ENCODE measurements at places on chromosomes 3 and 15.

GRCh38 chr3:140756240-140757016 lies 78.6 kb downstream of the TRIM42 start:
- no peak for DNase-seq

DNA sequence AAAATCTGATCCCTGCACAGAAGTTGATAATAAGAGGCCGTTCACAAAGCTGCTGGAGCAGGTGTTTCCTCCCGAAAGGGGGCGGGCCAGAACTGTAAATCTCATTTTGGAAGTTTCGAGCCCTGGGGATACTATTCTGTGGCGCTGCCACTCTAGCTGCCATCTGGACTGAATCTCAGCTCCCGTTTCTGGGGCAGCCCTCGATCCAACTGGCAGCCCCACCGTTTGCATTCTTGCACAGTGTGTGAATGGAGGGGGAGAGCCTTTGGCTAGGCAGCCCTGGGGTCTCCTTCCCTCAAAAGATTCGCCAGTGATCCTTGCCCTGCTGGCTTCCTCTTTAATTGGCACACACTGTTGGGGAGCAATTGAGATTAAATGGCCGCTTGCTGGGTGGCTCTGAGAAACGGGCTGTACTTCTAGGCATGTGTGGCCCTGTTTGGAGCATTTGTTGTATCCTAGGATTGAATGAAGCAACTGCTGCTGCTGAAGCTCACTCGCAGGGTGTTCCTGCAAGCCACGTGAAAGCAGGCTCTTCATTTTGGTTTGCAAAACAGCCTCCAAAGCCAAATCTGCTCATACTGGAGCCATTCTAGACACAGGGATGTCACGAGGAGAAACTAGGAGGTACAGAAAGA lies 57.2 kb upstream of the TOPAZ1 start:
- no peak for DNase-seq

DNA sequence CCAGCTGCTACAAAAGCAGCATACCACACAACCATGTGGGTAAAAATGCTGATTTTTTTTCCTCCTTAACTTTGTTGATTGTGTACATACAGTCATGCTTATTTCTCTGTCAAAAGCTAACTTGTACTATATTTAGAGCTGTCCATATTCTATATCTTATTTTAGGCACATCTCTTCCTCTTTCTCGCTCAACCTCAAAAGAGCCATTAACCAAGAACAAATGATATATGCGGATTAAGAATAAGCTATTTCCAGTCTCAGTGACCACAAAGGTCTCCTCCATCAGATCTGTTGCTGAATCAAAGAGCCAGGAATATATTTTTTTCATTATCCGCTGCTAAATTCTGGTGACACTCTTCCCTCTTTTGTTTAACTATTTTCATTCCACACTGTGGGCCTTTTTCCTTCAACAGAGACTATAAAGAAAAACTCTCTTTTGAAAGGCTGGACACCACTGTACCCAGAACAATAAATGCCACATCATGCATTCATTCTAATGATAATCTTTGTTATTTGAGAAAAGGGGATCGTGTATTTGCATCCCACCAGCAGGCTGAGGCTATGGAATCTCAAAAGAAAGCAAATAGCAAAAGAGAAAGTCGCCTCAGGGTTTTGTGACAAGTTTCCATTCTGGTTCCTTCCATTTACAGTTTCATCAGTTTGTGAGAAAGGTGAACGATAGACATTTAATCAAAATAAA lies 8.0 kb downstream of the TMEM212 start:
- DNase-seq: no peak

DNA sequence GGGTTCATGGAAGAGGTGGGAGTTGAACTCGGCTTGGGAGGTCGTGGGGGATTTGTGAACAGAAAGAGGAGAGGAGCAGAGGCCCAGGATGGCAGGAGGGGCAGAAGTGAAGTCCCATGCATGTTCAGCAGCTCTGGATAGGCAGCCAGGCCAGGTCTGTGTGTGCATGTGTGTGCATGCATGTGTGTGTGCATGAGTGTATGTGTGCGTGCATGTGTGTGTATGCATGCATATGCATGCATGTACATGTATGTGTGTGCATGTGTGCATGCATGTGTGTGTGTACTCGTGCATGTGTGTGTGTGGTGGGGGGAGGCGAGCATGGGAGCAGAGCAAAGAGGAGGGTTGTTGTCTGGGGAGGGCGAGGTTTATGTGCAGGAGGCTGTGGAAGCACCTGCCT lies 178.4 kb downstream of the RPLP1 start:
- no peak for DNase-seq

GRCh38 chr3:194005930-194006501 lies 129.9 kb upstream of the HES1 start:
- no peak for DNase-seq

- DNase-seq: peak; percentile 75
These were observed 305.0 kb upstream of the C2CD4B start for GRCh38 chr15:62469874-62470688.

GRCh38 chr3:48684054-48684349 lies 1.7 kb downstream of the NCKIPSD start:
- DNase-seq: no peak

- DNase-seq: no peak
These were observed 30.1 kb upstream of the PLOD2 start for GRCh38 chr3:146191051-146191450.

DNA sequence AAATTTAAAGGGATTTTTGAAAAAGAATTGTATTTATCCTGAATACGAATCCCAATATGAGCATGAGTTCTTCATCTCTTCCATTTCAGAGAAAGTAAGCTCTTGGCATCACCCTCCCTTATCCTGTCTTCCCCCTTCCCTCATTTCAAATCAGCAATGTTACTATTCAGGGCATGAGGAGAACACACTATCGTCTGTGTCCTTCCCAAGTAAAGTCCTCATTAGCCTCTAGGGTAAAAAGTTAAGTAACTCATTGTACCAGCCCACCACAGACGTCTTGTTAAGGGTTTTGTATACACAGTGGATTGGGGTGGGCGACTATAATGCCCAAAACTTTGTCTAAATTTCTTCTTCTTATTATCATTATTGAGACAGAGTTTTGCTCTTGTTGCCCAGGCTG lies 14.8 kb downstream of the ARL6IP5 start:
- DNase-seq: no peak

DNA sequence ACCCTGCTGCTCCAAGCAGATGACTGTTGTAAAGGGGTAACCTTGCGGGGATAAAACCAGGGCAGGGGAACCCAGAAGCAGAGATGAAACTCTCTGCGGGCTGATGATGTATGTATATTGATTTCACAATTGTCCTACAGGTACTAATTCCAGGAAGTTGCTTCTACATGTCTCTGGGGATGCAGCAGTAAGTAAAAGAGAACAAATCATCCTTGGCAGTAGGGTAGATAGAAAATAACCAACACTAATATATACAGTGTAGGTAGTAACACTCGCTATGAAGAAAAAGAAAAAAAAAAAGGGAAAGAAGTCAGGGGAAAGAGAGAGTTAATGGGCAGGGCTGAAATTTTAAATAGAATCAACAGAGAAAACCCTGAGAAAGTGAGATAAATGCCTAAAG lies 50.2 kb downstream of the EPHA3 start:
- DNase-seq: no peak

GRCh38 chr3:17129556-17129955 lies 244.8 kb downstream of the PLCL2 start:
- DNase-seq: no peak

- DNase-seq: peak; percentile 82
These were observed 20.3 kb upstream of the ABTB1 start for GRCh38 chr3:127652246-127652995.

- peak; percentile 29 for DNase-seq
These were observed 177.5 kb upstream of the ICE2 start for GRCh38 chr15:60656481-60656880.

- peak; percentile 38 for DNase-seq
These were observed 60.6 kb upstream of the GOLGA8B start for GRCh38 chr15:34644061-34644460.

DNA sequence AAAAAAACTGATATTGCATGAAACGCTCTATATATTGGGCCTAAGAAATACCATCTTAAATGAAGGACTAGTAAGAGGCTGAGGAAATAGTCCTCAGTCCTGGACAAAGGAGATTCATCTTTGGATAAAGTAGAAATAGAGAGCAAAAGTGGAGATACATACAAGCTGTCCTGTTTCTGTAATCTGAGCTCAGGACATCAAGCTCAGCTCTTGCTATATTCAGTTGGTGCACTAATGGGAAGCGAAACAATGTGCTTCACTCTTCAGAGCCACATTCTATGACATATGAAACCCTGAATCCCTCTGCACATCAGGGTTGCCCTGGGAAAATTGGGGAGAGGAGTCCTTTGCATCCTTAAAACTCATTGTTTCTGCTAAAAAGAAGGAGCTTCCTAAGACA lies 290.7 kb downstream of the VPS13C start:
- DNase-seq: no peak

DNA sequence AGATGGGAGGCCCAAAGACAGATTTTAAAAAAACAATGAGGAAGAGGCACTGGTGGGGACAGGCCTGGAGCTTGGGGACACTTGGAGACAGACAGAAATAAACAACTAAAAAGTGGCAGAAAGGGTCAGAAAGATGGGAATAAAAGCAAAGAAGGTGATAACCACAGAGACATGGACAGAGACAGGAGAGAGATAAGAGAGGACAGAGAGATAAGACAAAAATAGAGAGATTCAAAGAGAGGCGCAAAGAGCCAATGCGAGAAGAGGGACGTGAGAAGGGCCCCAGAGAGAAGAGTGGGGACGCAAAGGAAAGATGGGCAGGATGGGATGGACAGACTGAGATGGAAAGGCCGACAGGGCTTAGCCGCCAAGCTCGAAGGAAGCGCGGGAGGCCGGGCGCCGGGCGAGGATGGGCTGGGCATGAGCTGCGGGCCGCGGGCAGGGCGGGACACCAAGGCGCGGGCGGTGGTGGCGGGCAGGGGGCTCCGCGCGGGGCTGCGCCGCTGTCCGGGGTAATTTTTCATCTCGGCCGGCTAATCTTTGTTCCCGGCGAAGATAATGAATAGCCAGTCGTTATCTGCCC lies 3.1 kb upstream of the GATA2 start:
- DNase-seq: no peak

DNA sequence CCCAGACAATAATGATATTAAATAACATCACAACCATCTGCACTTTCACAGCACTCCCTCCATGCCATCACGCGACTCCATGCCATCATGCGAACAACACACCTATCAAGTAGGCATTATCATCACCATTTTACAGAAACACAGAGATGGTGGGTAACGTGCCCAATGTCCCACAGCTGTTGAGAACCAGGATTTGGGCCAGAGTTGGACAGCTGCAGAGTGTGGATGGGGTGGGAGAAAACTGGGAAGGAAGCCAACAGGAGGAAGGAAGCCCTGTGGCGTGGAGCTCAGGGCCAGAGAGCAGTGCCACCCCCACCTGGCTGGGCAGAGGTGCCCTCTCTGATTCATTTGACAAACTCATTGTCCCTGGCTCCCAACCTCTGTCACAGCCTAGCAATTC lies 29.0 kb downstream of the RBPMS2 start:
- no peak for DNase-seq

GRCh38 chr3:184914628-184915027 lies 102.7 kb downstream of the VPS8 start:
- DNase-seq: no peak

DNA sequence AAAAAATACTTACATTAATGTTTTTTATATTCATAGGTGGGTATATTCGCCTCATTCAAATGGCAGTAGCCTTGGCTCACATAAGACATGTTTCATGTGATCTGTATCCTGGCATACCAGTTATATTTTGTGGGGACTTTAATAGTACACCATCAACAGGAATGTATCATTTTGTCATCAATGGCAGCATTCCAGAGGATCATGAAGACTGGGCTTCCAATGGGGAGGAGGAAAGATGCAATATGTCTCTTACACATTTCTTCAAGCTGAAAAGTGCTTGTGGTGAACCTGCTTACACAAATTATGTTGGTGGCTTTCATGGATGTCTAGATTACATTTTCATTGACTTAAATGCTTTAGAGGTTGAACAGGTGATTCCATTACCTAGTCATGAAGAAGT lies 3.5 kb downstream of the PDE12 start:
- DNase-seq: peak; percentile 18

- peak; percentile 84 for DNase-seq
These were observed 36.3 kb upstream of the TMC3 start for GRCh38 chr15:81410318-81410753.

- DNase-seq: no peak
These were observed 37.2 kb downstream of the SLC6A6 start for GRCh38 chr3:14439501-14440167.

GRCh38 chr3:185720326-185720725 lies 104.5 kb downstream of the IGF2BP2 start:
- DNase-seq: no peak

- DNase-seq: no peak
These were observed 93.3 kb upstream of the BLM start for GRCh38 chr15:90623854-90624253.

- peak; percentile 79 for DNase-seq
These were observed 8.8 kb downstream of the ANKUB1 start for GRCh38 chr3:149783576-149783975.

GRCh38 chr3:162302983-162303624 lies 806.5 kb downstream of the OTOL1 start:
- no peak for DNase-seq

DNA sequence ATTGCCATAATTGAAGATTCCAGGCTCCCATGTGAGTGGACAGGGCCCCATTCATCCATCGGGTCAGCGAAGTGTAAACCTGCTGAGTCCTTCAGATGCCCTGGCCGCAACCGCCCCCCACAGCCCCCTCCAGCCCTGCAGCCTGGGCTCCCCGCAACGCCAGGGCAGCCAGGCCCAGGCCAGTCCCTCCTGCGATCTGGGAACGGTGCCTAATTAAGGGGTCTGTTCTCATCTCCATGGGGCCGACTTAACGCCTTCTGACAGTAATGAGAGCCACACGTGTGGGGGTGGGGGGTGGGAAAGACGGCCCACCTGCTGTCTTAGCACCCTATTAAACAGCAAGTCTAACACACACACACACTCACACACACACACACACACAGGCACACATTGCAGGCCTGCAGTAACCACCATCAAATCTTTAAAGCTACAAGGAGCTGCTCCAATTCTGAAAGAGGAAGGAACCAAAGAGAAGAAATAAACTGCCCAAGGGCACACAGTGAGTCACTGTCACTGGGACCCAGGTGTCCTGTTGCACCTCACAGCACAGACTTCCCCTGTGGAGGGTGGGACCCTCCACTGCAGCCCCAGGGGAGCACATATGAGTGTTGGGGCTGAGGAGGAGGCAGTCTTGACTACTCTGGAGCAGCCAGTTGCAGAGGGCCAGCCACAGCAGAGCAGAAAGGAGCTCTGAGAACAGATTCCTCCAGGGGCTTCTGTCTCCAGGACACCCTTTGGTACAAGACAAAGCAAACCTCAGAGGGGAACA lies 31.8 kb upstream of the HES1 start:
- DNase-seq: no peak

DNA sequence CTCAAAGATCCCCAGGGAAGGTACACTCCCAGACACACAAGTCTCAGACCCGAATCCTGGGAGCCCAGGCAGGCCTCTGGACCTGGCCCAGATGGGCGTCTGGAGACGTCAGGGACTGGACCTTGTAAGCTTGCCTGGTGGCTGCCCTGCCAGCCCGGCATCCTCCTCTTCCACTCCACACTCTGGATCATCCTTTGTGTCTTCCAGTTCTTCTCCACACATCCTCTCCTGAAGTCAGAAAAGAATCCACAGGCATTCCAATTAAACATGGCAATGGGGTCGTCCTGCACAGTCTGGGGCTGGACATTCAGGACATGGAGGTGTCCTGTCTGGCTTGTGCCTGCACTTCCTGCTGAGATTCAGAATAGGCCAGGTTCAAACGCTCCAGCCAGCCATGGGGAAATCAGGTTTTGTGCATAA lies 208.8 kb upstream of the IGF1R start:
- DNase-seq: no peak

Measured in AG20443 (cell line).